NCI-H2171 (cell line): ENCODE measurements at places on chromosomes 7 and 10.

- DNase-seq, result no peak
Observed at GRCh38 chr10:28668363-28669226, 8.7 kb upstream of the BAMBI start.

DNA sequence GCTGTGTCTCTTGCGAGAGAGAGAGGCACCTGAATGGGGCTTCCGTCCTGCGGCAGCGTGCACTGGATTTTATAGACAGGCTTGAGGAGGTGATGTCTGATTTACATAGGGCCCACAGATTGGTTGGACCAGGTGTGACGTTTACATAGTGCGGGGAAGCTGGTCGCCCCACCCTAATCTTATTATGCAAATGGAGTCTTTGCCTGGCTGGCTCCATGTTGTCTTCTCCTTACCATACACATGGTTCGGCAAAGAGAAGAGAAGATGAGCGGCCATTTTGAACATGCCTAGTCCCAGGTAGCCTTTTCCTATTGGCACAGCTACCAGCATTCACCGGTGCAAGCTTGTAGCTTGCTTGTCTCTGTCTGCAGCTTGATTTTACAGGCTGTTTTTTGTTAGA lies 238.5 kb upstream of the GALNT17 start:
- no peak for DNase-seq

DNA sequence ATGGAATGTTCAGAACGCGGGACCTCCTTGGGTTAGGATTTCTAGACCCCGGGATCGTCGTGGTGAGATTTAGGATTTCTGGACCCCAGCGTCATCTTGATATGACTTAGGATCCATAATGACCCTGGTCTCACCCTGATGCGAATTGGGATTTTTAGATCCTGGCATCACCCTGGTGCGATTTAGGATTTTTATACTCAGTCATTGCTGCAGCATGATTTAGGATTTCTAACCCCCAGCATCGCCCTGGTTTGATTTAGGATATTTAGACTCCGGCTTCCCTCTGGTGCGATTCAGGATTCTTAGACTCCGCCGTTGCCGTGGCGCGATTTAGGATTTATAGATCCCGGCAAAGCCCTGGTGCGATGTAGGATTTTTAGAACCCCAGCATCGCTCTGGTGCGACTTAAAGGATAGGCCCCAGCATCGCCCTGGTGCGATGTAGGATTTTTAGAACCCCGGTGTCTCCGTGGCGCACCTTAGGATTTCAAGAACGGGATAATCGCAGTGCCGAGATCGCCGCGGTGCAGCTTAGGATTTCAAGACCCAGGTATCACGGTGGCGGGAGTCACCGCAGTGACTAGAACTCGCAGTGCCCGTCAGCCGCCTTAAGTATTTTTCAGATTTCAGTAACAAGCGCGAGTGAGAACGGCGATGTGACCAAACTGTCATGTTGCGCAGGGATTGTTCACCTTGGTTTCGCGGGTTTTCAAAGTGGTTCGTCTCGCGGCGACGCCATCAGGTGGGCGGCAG lies 814 bp downstream of the MEST start:
- DNase-seq, result no peak

GRCh38 chr7:144019457-144019856 lies 19.3 kb downstream of the OR6B1 start:
- DNase-seq, result no peak
